K562 (cell line): ENCODE measurements at places on chromosomes 4 and X.

GRCh38 chrX:115031989-115032388, 14.6 kb upstream of the IL13RA2 start:
- DNase-seq = no peak

- no peak for DNase-seq
Measured at GRCh38 chr4:78312989-78313753, 238.4 kb upstream of the ANXA3 start.

DNA sequence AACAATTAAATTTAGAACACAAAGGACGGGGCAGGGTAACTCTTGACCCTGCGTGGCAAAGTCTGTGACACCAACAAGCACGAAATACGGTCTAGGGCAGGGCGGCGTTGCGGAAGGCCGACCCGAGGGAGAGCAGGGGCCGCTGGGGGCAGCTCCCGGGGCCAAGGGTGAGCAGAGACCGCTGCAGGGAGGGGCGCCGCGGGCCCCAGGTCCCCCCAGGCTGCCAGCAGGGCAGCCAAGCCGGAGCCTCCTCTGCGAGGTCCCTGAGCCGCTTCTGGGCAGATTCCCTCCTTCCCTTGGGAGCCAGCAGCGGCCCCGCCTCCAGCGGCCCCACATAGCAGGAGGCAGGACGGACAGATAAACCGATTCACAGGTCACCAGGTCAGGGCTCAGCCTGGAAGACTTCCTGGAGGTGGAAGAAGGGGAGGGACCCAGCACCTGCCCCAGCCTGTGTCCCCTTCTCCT, 90.2 kb downstream of the FAM53A start:
- peak; percentile 62 for DNase-seq

- DNase-seq = no peak
Measured at GRCh38 chr4:126784966-126785580, 847.7 kb upstream of the INTU start.

- no peak for DNase-seq
Measured at GRCh38 chr4:107950746-107951540, 19.6 kb downstream of the CYP2U1 start.

GRCh38 chr4:158850800-158851644, 82.2 kb downstream of the FNIP2 start:
- DNase-seq = peak; percentile 28

DNA sequence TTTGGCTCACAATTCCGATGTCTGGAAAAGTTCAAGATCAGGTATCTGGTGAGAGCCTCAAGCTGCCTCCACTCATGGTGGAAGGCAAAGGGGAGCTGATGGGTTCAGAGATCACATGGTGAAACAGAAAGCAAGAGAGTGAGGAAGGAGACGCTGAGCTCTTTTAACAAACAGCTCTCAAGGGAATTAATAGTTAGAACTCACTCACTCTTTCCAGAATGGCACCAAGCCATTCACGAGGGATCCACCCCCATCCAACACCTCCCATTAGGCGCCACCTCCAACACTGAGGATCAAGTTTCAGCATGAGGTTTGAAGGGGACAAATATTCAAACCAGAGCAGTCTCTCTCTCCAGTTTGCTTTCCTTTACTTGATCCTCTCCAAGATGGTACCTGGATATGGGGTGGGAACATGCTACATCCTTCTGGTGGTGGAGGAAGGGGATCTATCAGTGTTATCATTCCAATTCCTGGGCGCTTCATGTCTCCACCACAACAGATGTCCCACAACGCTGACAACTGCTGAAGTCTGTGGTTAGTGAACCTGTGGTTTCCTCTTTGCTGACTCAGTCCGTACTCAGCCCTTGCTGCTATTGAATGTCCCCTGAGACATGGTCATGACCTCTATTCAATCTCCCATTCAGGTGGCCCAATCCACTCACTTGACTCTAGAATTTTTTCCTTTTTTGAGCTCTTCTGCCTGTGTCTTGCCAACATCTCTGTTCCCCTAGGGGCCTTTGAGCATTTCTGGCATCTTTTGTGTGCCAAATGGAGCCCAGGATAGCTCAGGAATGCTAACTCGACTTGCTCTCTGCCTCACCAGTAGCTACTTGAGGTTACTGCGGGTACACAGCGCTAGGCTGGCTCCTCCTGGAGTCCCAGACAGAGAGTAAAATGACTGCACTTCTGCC, 395.2 kb downstream of the MID1IP1 start:
- peak; percentile 31 for DNase-seq

DNA sequence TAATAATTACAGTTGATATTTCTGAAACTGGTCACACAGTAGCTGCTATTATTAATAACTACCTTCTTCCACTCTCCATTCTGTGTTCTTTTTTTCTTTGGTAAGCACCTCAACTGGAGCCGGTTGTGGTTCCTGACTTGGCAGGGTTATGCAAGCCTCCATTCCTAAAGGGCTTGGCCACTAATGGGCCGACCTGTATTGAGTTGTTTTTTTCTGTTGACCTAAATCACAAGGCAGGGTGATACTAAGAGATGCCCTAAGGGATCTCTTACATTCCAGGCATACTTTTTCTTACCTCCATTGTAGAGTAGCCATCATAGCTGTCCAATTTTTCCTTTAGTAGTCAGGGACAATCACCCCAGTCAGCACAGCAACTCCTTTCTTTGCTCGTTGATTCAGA, 1295.8 kb upstream of the ADGRL3 start:
- DNase-seq = no peak

- DNase-seq = no peak
Measured at GRCh38 chr4:54378461-54378860, 149.4 kb downstream of the PDGFRA start.

DNA sequence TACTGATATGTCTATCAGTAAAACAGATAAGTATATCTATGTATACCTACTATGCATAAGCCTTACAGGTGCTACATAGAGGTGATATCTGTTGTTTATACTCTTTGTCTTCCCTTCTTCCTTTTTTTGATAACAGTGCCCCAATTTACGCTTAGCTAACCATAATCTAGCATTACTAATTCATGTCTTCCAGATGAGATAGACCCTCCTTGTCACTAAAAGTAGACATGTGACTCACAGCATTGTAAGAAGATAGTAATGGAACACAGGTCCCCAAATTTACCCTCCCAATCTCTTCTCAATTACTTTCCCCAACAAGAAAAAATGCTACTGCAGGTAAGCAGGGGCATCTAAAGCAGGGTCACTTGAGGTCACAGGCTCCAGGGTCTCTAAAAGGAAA, 7.9 kb upstream of the NFKB1 start:
- no peak for DNase-seq

DNA sequence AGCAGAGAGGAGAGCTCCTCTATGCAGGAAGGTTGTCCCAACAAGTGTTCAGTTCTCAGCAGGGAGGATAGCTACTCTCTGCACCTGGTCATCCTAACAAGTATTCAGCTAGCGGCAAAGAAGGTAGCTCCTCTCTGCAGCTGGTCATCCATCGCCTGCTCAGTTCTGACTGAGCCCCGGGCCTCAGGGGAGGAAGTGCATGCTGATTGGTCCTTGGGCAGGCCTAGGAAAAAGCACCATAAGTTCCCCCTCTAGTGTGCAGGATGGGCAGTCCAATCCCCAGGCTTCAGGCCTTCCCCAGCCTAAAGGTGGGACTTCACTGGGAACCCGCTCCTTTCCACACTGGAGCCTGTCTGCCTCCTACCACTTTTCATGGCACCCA, 4.4 kb upstream of the FBXW7 start:
- no peak for DNase-seq

GRCh38 chrX:42128020-42128419, 204.7 kb upstream of the CASK start:
- DNase-seq = no peak

DNA sequence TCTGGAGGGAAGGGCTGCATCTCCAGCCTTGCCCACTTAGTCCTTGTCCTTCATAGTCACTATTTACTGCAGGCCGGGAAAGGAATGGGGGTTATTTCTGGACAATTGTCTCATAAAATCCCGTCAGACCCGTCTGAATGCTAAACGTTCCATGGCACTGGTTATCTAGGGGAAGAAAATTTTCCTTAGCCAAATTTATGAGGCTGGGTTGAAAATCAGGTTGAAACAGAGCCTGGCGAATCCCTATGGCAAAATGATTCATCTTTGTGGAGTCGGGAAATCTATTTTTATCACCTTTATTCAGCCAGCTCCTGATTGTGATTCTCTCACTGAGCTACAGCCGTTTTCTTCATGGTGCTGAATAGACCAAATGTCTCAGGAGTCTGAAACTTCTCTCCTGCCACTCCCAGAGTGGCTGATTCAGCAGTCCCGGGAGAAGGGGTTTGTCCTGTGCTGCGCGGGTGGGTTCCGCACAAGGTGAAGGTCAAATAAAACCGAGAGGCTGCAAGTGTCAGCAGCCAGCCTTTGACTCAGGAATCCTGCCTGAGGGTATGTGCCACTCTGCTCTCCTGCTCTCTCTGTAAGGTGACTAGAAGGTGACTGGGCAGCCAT, 1.0 kb downstream of the LIMCH1 start:
- DNase-seq = no peak

- DNase-seq = peak; percentile 78
Measured at GRCh38 chr4:139083956-139084803, 68.6 kb downstream of the NOCT start.

DNA sequence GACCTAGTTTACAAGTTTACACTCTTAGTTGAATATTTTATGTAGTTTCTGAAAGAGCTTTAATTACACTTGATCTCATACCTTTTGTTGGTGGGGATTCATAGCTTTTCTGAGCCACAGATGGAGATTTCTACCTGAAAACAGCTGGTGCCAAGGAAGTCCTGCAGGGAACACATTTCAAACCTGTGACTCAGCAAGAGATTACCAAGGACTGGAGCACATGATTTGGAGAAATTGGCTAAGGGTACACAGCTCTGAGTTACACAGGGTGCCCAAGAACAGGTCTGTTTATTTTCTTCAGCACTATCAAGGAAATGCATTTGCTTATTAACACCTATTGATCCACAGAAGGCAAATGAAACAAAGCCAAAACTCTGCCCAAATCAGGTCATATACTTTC, 691.5 kb downstream of the KCTD8 start:
- no peak for DNase-seq

DNA sequence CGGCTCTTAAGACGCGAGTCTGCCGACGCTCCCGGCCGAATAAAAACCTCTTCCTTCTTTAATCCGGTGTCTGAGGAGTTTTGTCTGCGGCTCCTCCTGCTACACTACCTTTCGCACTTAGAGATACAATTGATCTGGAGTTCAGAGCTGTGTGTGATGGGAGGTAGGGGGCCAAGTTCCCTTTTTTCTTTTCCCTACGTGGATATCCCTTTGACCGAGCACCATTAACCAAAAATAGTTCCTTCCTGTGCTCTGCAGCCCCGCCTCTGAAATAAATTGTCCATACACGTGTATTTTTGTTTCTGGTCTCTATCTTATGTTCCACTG, 555 bp upstream of the PGM2 start:
- no peak for DNase-seq

GRCh38 chr4:52641854-52642563, 17.1 kb downstream of the USP46 start:
- DNase-seq = no peak

- DNase-seq = no peak
Measured at GRCh38 chr4:28636971-28637370, 1776.3 kb downstream of the STIM2 start.

- DNase-seq = no peak
Measured at GRCh38 chrX:65846974-65847373, 179.5 kb downstream of the MSN start.

DNA sequence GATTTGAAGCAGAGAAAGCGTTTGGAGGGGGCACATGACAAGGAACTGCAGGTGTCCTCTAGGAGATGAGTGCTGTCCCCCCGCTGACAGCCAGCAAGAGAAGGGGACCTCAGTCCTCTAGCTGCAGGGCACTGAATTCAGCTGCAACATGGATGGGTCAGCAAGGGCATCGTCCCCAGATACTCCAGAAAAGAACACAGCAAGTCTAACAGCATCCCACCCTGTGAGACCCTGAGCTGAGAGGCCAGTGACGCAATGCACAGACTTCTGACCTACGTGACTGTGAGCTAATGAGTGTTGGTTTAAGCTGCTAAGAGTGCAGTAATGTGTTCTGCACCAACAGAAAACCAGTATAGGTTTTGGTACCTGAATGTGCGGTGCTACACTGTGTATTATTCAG, 11.6 kb upstream of the CENPVL2 start:
- no peak for DNase-seq

DNA sequence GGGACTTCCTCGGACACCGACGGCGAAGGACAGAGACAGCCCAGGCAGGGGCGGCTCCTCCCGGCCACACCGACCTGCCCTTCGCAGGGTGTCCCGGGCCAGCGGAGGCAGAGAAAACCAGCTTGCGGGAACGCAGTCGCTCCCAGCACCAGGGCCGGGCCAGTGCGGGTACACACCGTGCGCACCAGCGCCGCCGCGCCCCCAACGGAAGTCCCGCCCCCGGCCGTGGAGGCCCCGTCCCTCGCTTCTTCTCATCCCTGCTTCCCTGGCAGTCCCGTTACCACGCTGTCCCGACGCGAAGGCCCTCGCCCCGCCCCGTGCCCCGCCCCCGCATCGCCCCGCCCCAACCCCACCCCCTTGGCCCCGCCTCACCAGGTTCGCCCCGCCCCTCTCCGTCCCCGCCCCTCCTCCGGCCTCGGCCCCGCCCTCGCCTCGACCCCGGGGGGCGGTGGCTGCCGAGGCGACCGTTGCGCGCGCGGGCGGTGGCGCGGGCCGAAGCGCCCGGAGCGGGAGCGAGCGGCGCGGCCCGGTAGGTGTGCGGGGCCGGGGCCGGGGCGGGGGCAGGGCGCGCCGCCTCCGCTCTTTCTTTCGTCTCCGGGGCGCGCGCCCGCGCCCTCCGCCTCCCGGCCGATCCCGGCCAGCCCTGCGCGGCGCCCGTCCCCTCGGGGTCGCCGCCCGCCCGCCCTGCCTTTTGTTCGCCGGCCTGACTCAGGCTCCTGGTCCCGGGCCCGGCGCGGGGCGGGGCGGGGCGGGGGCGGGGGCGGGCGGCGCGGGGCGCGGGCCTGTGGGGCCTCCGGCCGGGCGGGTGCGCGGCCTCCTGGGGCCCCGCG, at the start of gene RGS12:
Gene RGS12, plus strand, starts transcription at position 451 of the 830 bp plus-strand sequence. CDS start 23,150 bp downstream, outside the sequence.
- DNase-seq = peak; percentile 98

- DNase-seq = no peak
Measured at GRCh38 chr4:23324021-23324690, 565.7 kb downstream of the PPARGC1A start.

DNA sequence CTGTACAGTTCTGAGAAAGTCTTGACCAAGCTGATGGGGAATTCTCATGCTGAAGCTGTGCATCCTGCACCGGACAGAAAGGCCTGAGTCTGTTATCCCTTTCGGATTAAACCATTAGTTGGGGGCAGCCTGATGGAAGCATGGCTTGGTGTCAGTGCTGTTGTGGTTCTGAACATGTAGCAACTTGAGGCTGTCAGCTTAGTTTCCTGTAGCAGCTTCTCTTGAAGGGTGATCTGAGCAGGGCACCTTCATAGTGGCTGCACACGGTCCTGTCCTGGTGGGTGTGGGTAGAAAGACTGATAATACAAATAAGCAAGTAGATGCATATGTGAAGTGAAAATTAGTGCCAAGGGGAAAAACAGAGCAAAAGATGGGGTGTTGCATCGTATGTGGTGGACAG, 11.7 kb downstream of the KIAA0232 start:
- no peak for DNase-seq

- no peak for DNase-seq
Measured at GRCh38 chr4:187726485-187726884, 269.1 kb upstream of the ZFP42 start.

DNA sequence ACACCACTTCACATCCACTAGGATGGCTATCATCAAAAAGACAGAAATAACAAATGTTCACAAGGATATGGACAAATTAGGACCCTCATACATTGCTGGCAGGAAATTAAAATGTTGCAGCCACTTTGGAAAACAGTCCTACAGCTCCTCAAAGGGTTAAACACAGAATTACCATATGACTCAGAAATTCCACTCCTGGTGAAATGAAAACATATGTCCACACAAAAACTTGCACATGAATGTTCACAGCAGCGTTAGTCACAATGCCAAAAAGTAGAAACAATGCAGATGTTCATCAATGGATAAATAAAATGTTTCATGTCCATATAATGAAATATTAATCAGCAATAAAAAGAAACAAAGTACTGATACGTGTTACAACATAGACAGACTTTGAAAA, 15.1 kb downstream of the S100G start:
- no peak for DNase-seq
